Endothelial cell of umbilical vein (primary cell): ENCODE measurements at places on chromosomes 5 and 9. TPM values are rescaled to one million over a fixed set of nuclear protein-coding genes. Genes with fewer than 3 reads are reported as not detected.

The CARTPT gene
- not detected in 2 replicates for total RNA-seq

The LECT2 gene
- not detected in 2 replicates for total RNA-seq

The INSL6 gene
- not detected in 2 replicates for total RNA-seq

The SLC45A2 gene
- not detected in 2 replicates for total RNA-seq
